ENCODE measurements at places on chromosomes 12 and 14. TPM values are rescaled to one million over a fixed set of nuclear protein-coding genes. Genes with fewer than 3 reads are reported as not detected.

GRCh38 chr12:106044773-106045172 lies 94.0 kb downstream of the NUAK1 start:
- no peaks in the 10 kb centered on the region for H3K27me3 ChIP-seq
- no peak overlapping the region for H3K4me3 ChIP-seq
- H3K36me3 ChIP-seq, result no peaks in the 10 kb centered on the region
- no peaks in the 10 kb centered on the region for H3K4me1 ChIP-seq
- DNase-seq, result no peak

GRCh38 chr12:71426300-71427047 lies 13.1 kb upstream of the LGR5 start:
- H3K27me3 ChIP-seq, result no peaks in the 10 kb centered on the region
- no peak overlapping the region for H3K4me3 ChIP-seq

- no peak overlapping the region for H3K27ac ChIP-seq
- no peaks in the 10 kb centered on the region for H3K4me1 ChIP-seq
- H3K36me3 ChIP-seq, result no peaks in the 10 kb centered on the region
- no peaks in the 10 kb centered on the region for H3K27me3 ChIP-seq
- DNase-seq, result no peak
- H3K4me3 ChIP-seq, result no peak overlapping the region
Measured at GRCh38 chr14:60183138-60183537, 17.9 kb upstream of the DHRS7 start.

DNA sequence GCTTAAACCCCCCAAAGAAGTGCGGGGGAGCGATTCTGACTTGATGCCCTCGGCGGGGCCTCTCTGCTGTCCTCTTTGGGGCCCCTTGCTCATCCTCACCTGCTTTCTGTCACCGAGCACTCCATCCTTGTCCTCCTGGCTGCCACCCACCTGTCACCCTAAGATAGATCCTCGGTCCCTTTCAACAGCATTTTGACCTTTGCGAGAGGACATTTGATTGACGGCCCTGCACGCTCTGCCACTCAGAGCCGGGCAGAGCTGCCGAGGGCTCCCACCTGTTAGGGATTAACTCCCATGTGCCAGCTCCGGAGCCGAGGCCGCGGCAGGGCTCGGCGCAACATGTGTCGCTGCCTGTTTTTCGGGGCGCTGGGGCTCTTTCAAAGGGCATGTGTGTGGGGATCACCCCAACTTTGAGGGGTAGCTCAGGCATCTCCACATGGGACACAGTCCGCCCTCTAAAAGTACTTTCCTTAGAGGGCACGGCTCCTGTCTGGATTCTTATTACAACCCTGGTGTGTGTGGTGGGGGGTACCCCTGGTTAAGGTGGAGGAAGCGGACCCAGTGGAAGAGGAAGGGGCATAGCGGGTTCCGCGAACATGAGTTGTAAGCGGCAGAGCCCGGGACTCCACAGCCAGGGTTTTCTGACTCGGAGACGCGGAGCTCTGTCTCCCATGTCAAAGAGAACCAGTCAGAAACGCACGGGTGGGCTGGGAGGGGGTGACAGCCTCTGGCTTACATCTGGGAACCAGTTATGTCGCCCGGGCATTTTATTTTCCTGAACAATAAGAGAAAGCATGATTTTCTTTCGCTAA lies 811 bp upstream of the MEG3 start:
- H3K36me3 ChIP-seq, result no peaks in the 10 kb centered on the region
- DNase-seq, result no peak
- no peaks in the 10 kb centered on the region for H3K27me3 ChIP-seq
- no peaks in the 10 kb centered on the region for H3K4me1 ChIP-seq
- H3K27ac ChIP-seq, result no peak overlapping the region

DNA sequence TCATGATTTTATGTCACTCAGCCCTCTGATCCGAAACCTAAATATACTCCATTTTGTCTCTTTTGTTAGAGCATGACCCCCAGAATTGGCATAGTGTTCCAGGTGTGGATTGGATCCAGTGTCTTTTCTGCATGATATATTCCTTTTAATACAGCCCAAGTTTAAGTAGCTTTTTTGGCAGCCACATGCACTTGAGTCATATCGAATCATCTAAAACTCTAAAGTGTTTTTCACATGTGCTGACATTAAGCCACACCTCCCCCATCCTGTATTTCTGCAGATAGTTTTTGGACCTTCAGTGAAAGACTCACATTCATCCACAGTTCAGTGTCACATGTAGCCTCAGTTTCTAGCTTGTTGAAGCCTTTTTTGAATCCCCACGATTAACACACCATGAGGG lies 30.6 kb downstream of the BORCS5 start:
- no peaks in the 10 kb centered on the region for H3K36me3 ChIP-seq
- no peak overlapping the region for H3K4me3 ChIP-seq
- H3K4me1 ChIP-seq, result no peaks in the 10 kb centered on the region
- no peaks in the 10 kb centered on the region for H3K27me3 ChIP-seq
- no peak overlapping the region for H3K27ac ChIP-seq
- DNase-seq, result no peak

DNA sequence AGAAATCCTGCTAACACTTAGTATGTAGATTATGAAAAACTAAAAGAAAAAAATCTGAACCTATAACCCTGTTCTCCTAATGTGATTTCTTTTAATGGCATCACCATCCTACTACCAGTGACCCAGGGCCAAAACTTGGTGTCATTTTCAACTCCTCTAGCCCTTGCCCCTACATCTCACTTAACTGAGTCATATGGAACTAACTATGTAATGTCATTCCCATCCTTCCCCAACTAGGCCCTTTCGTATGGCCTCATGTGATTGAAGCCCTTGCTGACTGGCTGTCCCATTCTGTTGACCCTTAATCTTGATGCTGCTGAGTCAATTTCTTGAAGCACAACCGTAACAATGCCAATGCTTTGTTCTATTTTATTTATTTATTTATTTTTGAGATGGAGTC lies 7.6 kb downstream of the DMAC2L start:
- H3K27me3 ChIP-seq, result no peaks in the 10 kb centered on the region
- no peak overlapping the region for H3K27ac ChIP-seq
- peaks cover 6% of the 10 kb centered on the region for H3K4me1 ChIP-seq
- H3K36me3 ChIP-seq, result no peaks in the 10 kb centered on the region
- H3K4me3 ChIP-seq, result no peak overlapping the region

GRCh38 chr14:66070542-66071319 lies 415.4 kb upstream of the CCDC196 start:
- no peaks in the 10 kb centered on the region for H3K36me3 ChIP-seq
- DNase-seq, result no peak
- H3K4me1 ChIP-seq, result no peaks in the 10 kb centered on the region
- H3K27ac ChIP-seq, result no peak overlapping the region
- H3K4me3 ChIP-seq, result no peak overlapping the region

DNA sequence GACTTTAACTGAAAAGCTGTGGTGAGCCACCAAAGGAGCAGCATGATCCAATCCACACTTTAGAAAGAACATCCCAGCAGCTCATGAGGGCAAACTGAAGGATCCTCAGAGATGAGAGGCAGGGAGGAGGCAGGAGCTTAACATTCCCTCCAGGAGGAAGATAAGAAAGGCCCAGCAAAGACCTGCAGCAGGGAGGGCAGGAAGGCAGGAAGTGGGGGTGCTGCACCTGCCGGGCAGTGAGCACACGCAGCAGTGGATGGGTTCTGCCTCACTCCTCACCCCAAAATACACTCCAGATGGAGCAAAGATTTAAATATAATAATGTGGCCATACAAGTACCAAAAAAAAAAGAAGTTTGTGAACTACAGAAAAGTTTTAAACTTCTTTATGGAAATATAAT lies 48.4 kb downstream of the GCH1 start:
- H3K36me3 ChIP-seq, result no peaks in the 10 kb centered on the region
- no peak for DNase-seq
- H3K27me3 ChIP-seq, result no peaks in the 10 kb centered on the region
- H3K27ac ChIP-seq, result no peak overlapping the region
- no peaks in the 10 kb centered on the region for H3K4me1 ChIP-seq

DNA sequence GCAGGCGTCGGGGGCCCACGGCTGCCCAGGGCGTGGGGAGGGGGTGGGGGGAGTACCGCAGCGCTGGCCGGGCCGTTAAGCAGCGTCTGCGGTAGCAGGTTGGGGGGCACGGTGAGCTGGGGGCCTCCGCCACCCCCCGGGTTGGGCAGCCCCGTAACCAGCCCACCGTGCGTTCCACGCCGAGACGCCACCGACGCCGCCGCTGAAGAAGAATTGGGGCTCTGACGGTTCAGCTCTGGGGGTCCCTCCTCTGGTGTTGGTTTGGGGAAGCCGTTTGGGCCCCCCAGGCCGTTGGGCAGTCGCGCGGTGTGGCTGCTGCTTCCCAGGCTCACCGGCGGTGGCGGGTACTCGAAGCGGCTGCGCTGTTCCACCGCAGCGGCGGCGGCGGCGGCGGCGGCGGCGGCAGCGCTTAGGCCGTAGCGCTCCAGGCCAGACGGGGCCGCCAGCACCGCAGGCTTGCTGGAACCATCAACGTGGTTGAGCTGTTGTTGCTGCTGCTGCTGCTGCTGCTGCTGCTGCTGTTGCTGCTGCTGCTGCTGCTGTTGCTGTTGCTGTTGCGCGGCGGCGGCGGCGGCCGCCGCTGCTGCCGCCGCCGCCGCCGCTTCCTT lies 1.5 kb downstream of the IRF2BPL start:
- DNase-seq, result no peak
- peaks cover 19% of the 10 kb centered on the region for H3K4me1 ChIP-seq
- H3K27ac ChIP-seq, result peak overlapping the region; percentile 99
- peak overlapping the region; percentile 95 for H3K4me3 ChIP-seq

DNA sequence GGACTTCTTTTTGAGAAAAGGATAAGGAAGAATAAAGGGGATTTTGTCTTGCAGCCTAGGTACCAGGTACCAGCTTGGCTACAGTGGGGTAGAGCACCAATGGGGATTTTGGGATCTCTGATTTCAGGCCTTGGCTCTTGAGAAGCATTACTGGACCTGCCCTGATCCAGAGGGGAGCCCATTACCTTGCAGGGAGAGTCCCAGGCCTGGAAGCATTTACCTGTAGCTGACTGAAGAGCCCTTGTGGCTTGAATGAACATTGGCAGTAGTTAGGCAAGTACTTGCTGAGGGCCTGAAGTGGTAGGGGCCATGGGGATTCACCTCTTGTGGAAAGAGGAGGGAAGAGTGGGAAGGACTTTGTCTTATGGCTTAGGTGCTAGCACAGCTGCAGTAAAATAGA lies 308.2 kb upstream of the FBXO33 start:
- no peaks in the 10 kb centered on the region for H3K4me1 ChIP-seq
- H3K27ac ChIP-seq, result no peak overlapping the region
- DNase-seq, result no peak
- no peak overlapping the region for H3K4me3 ChIP-seq

GRCh38 chr12:91675401-91675800 lies 470.2 kb downstream of the BTG1 start:
- no peaks in the 10 kb centered on the region for H3K4me1 ChIP-seq
- no peak for DNase-seq
- no peak overlapping the region for H3K4me3 ChIP-seq
- H3K27ac ChIP-seq, result no peak overlapping the region
- no peaks in the 10 kb centered on the region for H3K27me3 ChIP-seq

The ACRBP gene
- 0.66 TPM for total RNA-seq

The TAC3 gene
- total RNA-seq, result not detected

The DDX11 gene
- 26.5 TPM for total RNA-seq

The JDP2 gene
- 58.3 TPM for total RNA-seq
